ENCODE measurements at places on chromosomes 5 and 9. TPM values are rescaled to one million over a fixed set of nuclear protein-coding genes. Genes with fewer than 3 reads are reported as not detected.

PCA3 gene
- not detected for polyA plus RNA-seq

DBH gene
- 0.13 TPM for polyA plus RNA-seq

C9orf72 gene
- 4.2 TPM for polyA plus RNA-seq

UBLCP1 gene
- 18.5 TPM for polyA plus RNA-seq

CCDC192 gene
- not detected for polyA plus RNA-seq

PLCXD3 gene
- 0.27 TPM for polyA plus RNA-seq

ASPN gene
- 0.22 TPM for polyA plus RNA-seq

GRIA1 gene
- polyA plus RNA-seq: not detected

- DNase-seq: no peak
Measured at GRCh38 chr5:16674750-16675149, 58.0 kb upstream of the RETREG1 start.

- peak; percentile 25 for DNase-seq
Measured at GRCh38 chr9:32928145-32928763, 73.2 kb downstream of the APTX start.

GRCh38 chr5:81326554-81326953 lies 25.2 kb downstream of the ZCCHC9 start:
- no peak for DNase-seq

DNA sequence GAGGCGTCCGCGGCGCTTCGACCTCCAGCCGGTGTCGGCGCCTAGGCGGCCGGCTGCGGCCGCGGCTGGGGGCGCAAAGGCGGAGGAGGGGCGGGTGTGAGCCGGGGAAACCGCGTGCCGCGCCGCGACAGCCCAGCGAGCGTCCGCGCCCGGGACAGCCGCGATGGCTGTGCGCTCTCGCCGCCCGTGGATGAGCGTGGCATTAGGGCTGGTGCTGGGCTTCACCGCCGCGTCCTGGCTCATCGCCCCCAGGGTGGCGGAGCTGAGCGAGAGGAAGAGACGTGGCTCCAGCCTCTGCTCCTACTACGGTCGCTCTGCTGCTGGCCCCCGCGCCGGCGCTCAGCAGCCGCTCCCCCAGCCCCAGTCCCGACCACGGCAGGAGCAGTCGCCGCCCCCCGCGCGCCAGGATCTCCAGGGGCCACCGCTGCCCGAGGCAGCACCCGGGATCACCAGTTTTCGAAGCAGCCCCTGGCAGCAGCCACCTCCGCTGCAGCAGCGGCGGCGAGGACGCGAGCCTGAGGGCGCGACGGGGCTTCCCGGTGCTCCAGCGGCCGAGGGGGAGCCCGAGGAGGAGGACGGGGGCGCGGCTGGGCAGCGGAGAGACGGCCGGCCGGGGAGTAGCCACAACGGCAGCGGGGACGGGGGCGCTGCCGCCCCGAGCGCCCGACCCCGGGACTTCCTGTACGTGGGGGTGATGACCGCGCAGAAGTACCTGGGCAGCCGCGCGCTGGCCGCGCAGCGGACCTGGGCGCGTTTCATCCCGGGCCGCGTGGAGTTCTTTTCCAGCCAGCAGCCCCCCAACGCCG lies 605 bp downstream of the CHSY3 start:
- no peak for DNase-seq

DNA sequence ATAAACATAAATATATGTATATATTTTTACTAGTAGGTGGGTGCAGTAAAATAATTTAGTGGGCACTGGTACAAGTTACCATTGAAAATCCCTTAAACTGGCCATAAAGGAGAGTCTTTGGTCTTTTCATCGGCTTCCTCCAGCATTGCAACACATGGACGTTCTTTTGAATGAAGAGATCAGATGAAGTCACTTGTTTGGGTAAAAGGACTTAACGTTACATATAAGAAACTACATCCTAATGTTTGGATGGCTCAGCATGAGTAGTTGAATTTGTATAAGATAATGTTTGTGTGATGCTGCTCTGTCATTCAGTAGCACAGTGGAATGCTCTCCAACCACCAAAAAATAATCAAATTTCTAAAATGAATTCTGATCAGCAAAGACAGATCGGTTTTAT lies 31.6 kb downstream of the AFAP1L1 start:
- no peak for DNase-seq

GRCh38 chr5:17260549-17260948 lies 43.1 kb downstream of the BASP1 start:
- no peak for DNase-seq

GRCh38 chr9:121463026-121463807 lies 36.4 kb downstream of the GGTA1 start:
- peak; percentile 21 for DNase-seq

GRCh38 chr5:159712672-159713071 lies 203.6 kb upstream of the ADRA1B start:
- DNase-seq: no peak

- no peak for DNase-seq
Measured at GRCh38 chr5:15459200-15459599, 40.8 kb upstream of the FBXL7 start.

- DNase-seq: no peak
Measured at GRCh38 chr5:27814286-27814685, 775.9 kb upstream of the CDH9 start.

DNA sequence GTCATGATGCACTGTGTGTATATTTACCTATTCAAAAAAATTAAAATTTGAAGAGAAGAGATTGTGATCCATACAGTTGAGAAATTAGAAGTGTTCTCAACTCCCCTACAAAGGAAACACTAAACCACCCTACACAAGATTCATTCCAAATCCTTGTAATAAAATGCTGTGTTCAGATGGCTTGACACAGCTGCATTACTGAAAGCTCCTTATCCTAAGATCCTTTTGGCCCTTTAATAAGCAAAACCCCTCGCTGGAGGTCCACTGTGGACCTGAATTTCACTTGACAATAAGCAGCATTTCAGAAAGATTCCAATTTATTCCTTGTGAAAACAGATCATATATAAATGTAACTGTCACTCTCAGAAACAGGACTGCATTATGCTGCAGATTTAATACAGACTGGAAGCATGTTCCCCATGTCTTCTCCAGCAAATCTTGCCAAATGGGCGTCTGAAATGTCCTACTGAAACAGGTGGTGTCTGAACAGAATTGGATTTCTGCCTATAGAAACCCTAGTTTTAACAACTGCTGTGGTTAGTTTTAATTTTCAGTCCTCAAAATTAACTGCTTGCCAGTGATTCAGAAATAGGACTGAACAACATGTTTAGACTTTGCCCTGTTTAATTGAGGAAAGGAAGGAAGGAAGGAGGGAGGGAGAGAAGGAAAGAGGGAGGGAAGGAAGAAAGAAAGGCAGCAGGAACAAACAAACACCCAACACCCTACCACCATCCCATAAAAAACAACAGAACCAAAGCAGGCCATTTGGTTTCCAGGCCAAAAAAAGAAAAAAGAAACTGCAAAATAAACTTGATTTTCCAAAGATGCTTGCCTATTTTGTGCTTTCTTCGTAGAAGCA lies 179.6 kb downstream of the MLLT3 start:
- no peak for DNase-seq

DNA sequence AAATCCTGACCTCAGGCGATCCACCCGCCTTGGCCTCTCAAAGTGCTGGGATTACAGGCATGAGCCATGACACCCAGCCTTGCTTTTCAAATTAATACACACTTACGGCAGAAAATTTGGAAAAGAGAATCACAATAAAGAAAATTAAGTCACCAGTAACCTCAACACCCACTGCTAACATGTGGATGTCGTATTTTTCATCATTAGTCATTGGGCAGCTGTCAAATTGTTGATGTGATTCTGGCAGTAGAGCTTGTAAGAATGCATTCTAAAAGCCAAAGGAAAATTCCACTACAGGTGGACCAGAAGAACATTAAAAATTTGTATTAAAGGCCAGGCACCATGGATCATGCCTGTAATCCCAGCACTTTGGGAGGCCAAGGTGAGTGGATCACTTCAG lies 237.3 kb upstream of the TUT7 start:
- no peak for DNase-seq
